ENCODE measurements at places on chromosomes 12 and 14.

GRCh38 chr14:80587096-80587724 lies 354.3 kb downstream of the CEP128 start:
- no peak for DNase-seq

- no peak for DNase-seq
These were observed 29.4 kb downstream of the PLEKHA5 start for GRCh38 chr12:19158923-19159322.

- DNase-seq, result no peak
These were observed 17.0 kb upstream of the NUBPL start for GRCh38 chr14:31543969-31544799.

- no peak for DNase-seq
These were observed 62.5 kb downstream of the ITPR2 start for GRCh38 chr12:26770239-26771070.

DNA sequence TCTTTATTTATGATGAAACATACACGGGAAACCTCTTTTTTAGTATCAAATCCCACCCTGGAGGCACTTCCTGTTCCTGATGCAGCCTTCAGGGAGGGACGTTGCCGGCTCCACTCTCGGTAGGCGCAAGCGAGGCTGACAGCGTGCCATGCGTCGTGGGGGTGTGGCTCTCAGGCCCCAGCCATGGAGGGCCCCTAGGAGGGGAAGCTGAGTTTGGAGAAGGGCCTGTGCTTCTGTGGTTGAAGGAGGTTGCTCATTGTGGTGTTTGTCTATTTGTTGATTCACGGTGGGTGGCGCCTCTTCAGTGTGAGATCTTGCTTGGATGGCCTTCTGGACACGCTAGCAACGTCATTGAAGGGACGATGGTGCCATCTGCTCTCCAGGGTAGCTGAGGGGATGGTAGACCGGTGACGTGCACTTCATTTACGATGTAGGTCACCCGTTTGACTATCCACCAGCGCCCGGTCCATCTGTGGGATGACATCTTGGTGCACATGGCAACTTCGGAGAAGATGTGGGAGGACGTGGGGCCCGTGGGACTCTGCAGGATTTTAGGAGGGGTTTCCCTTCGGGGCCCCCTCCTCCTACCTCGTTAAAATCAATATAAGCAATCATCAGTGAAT lies 126.3 kb upstream of the RTL1 start:
- DNase-seq, result no peak

GRCh38 chr12:109642506-109643132 lies 69.0 kb downstream of the MVK start:
- DNase-seq, result no peak

DNA sequence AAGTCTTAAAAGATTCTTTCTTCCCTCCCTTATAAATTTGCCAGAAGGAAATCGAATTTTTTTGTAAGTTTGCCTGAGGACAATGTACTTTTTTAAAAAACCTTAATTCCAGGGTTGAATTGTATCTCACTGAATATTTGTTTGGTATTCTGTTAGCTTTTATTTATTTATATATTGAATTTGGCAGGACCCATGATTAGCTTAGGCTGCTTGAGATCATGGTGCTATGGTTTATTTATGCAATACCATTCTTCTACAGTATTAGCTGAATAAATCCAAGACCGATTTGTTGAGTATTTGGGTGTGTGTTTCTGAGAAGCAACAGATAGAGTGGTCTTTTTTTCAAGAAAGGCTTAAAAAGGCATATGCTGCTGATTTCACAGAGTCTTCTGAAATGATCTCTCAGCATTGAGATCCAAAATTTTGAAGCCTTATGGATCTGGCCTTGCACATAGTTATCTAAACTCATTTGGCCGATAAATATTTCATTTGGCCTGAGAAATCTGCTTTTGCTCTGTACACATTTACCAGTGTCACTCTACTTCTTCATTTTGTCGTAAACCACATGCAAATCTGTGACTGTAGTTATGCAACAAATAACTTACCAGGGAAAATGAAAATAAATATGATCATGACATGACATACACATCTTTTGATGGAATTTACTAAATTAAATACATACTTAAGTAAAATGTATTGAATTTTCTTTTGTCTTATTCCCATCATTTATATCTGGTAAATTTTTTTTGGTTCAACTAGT lies 265.8 kb upstream of the FLRT2 start:
- DNase-seq, result no peak

DNA sequence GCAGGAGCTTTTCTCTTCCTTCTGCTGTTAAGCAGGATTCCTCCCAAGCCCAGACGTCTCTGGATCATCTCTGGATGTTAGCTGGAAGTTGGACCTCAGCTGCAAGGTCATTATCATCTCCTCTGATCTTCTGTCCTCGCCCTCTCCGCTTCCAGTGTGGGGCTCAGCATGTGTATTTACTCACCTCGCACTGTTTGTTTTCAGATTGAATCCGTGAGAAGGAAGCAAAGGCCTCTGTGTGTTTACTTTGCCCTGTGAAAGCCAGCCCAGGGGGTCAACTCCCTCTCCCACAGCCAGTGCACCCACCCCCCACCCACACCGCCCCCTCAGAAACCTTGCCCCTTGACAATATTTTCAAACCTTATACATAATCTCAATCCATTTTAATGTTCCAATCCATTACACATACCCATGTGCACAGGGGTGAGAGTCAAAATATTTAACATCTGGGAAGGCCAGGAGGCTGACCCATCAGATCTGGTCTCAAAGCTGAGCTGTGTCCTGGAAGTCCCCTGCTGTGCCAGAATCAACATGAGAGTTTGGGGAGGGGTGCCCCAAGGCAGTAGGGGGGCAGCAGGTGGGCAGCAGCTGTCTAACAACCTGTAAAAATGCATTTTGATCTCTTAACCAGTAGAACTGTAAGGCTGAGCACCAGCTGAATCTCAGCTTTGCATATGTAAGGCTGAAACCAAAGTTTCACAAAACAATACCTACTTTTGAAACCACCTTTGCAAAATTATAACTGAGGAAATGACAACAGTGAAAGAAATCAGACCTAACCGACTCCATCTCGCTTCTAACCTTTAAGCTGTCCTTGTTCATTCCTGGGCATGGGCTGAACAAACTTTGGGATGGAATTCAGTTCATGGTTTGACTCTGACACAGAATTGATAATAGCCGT lies 157.9 kb downstream of the ZNF664 start:
- no peak for DNase-seq

- no peak for DNase-seq
These were observed 147.9 kb downstream of the DACT1 start for GRCh38 chr14:58785701-58786100.

- DNase-seq, result no peak
These were observed 51.1 kb upstream of the KRAS start for GRCh38 chr12:25301798-25302197.

GRCh38 chr12:21323736-21324135 lies 11.0 kb downstream of the SLCO1A2 start:
- DNase-seq, result no peak

DNA sequence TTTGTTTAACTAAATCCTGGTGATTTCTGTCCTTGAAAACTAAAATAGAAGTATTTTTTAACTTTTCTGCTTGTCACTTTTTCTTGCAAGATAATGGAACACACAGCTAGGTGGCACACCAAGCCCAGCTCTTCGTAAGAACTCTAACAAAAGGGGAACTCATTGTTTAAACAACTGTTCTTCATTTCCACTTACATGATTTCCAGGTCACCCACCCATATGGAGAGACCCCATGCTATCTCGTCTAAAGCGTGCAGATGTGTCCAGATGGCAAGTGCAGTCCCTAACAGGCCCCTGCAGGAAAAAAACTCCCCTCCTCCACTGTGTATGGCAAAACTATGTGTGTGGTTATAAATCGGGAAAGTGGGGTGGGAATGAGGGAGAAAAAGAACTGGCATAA lies 43.3 kb upstream of the NT5DC3 start:
- DNase-seq, result no peak

GRCh38 chr14:77043984-77044485 lies 15.5 kb upstream of the IRF2BPL start:
- no peak for DNase-seq

DNA sequence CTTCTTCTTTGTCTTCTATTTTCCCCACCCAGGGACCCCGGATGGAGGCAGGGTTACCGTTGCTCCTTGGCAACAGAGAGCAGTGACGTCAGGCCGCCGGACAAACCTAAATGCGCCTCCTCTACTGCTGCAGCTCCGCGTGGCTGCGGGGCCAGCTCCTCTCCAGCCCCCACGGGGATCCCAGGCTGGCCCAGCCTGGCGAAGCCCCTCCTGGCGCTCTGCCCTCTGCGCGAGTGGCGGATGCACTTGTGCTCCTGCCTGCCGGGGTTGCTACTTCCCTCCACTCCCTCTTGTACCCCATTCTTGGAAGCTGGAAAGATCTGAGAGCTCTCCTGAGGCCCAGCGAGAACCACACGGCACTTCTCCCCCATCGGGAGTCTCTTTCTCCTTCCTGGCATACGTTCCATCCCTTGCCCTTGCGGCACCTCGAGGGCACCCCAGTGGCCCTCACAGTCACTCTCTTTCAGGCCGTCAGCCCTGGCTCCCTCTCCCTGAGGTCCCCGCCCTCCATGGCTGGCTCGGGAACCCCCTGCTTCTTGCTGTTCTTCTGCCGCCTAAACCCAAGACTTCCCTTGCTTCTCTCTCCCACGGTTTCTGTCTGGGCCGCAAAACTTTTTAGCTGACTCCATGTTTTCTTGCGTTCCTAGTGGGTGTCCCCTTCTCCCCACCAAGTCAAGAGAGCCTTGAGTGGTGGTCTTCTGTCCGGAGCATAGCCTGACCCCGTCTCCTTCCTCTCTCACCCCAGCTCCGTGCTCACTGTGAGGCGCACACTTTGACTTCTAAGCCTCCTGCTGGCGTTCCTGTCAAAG lies 121.7 kb downstream of the PAPOLA start:
- no peak for DNase-seq

DNA sequence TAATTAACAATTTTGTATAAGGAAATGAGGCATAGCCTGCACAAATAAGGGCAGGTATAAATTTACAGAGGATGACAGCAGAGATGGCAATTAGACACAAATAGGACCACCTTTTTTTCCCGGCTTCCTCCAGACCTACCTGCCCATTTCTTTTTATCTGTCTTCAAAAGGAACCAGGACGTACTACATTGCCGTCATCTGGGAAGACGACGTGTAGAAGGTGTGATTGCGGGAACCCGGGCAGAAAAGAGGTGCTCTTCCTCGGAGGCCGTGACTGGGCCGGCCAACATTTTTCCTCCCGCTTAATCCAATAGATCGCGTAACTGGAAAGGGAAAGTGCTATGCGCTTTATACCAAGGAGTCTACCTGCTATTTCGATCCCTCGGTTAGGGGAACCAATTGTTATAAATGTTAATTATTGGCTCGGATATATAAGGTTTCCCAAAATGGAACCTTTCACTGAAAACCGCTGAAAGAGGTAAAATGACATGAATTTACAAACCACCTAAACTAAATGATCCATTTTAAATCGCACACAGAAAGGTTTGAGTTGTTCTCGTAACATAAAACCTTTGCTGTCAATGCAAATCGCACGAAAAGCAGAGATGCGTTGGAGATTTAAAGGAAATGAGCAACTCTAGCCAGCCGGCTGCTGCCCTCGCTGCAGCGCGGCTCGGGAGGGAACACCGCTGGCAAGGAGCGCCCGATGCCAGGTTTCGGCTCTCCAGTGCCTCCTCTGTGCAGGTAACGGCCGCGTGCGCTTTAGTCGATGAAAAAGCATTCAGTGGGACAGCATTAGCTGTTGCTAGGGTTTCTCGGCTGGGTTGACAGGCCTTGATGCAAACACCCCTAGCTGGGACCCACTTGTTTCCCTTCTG lies 2.8 kb upstream of the SIX1 start:
- no peak for DNase-seq

DNA sequence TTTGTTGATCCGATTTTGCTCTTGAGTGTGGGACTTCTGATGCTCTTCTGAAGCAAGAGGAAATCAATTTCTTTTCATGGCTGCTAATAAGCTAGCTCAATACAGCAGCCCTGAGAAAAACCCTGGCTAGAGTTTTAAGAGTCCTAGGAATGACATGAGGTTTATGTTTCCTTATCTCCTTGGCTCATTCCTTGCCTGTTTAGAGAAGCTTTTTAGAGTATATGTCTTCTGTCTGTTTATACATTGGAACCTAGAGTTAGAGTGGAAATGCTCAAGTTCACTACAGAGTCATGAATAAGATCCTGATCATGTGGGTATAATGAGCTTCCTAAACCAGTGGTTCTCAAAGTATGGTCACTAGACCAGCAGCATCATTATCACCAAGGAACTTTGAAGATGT lies 34.5 kb downstream of the SMOC1 start:
- no peak for DNase-seq

- no peak for DNase-seq
These were observed 19.1 kb upstream of the ACVR1B start for GRCh38 chr12:51932218-51933076.

DNA sequence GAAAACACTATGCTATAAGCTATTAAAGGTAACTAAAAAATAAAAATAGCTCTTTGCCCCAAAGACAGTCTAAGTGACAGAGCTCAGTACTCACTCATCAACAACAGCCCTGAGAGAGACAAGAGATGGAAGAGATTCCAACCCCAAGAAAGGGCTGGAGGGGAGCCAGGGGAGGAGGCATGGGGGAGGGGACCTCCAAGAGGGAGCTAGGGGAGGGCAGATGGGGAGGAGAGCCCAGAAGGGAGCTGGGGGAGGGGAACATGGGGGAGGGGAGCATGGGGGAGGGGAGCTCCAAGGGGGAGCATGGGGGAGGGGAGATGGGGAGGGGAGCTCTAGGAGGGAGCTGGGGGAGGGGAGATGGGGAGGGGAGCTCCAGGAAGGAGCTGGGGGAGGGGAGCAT lies 7.7 kb downstream of the SSH1 start:
- no peak for DNase-seq

DNA sequence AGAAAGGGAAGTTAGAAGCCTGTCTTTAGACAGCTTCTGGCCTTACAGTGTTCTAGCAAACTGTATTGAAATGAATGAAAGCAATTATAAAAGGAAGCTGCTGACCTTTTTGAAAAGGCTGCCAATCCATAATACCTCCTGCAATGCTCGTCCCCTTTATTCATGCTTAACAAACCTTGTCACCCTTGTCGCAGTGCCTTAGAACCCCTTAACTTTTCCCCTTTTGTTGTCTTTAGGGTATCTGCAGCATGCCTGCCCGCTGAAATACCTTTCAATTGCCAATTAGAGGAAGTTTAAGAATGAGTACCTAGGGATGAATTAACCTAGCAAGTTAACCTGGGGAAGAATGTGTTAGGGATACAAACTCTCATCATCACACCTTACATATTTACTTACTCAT lies 731.2 kb downstream of the RERGL start:
- no peak for DNase-seq

- no peak for DNase-seq
These were observed 2.2 kb downstream of the SERPINA9 start for GRCh38 chr14:94473666-94474410.

GRCh38 chr12:63045020-63045860 lies 105.8 kb downstream of the AVPR1A start:
- DNase-seq, result no peak

GRCh38 chr12:3177778-3178425 lies 100.7 kb downstream of the TSPAN9 start:
- no peak for DNase-seq

- DNase-seq, result no peak
These were observed 29.0 kb downstream of the DLK1 start for GRCh38 chr14:100755649-100756048.

DNA sequence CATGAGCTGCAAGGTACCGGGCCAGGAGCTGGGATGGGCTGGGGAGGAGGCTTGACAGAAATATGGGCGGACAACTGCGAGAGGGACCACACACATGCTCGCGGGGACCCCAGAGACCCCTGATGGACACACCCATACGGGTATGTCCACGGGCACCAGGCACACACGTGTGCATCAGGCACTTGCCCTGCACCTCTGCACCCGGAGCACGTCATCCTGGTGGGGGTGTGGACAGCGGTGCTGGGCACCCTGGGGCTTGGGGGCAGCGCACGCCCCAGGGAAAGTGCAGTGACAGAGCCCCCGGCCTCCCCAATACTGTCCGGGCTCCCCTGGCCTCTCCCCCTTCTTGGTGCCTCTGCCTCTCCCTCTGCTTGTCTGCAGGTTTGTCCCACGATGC lies 1.7 kb upstream of the CRIP1 start:
- DNase-seq, result no peak

All from stimulated activated CD4-positive, alpha-beta T cell treated with anti-CD3 and anti-CD28 coated beads, Interleukin-15, amount 100 ng/mL, for 48 hours (primary cell).